ENCODE measurements at places on chromosomes 11 and 22.

- no peak for DNase-seq
Observed at GRCh38 chr22:40726514-40726913, 47.2 kb downstream of the MCHR1 start.

DNA sequence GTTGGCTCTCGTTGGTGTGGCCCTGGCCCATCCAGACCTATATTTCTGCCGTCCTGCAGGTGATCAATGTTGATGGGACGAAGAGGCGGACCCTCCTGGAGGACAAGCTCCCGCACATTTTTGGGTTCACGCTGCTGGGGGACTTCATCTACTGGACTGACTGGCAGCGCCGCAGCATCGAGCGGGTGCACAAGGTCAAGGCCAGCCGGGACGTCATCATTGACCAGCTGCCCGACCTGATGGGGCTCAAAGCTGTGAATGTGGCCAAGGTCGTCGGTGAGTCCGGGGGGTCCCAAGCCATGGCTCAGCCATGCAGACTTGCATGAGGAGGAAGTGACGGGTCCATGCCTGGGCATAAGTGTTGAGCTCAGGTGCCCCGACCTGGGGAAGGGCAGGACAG lies 57.1 kb upstream of the PPP6R3 start:
- no peak for DNase-seq

GRCh38 chr11:27464289-27464696 lies 8.3 kb downstream of the LGR4 start:
- no peak for DNase-seq

DNA sequence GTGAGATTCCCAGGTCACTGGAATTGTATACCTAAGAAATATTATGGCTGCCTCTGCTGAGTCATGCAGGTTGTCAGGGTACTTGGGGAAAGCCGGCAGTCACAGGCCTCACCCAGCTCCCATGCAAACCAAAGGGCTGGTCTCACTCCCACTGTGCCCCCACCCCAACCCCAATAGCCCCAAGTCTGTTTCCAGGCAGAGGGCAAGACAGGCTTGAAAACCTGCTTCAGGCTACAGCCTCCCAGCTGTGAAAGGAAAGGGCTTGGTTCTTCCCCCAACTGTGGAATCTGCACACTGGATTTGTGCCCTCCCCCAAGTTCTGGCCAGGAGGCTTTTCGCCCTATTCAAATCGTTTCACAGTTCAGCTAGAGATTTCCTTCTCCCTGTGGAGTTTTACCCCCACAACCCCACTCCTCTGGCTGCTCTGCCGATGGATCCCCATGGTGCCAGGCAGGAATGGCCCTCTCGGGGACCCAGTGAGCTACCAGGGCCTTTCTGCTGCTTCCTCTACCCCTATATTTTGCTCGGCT lies 37.0 kb upstream of the ABTB2 start:
- DNase-seq = no peak

- no peak for DNase-seq
Observed at GRCh38 chr22:40486962-40487602, 116.7 kb downstream of the SGSM3 start.

GRCh38 chr22:44159221-44159620 lies 21.5 kb upstream of the PARVG start:
- DNase-seq = no peak

- no peak for DNase-seq
Observed at GRCh38 chr11:75184757-75185425, 34.0 kb downstream of the SLCO2B1 start.

Measured in kidney (tissue), 22 donors.